ENCODE measurements at places on chromosomes 2 and 18. TPM values are rescaled to one million over a fixed set of nuclear protein-coding genes. Genes with fewer than 3 reads are reported as not detected.
A peak's percentile ranks its signal among the peaks of the same experiment; 100 is the strongest.

The RESP18 gene
- total RNA-seq: not detected

DNA sequence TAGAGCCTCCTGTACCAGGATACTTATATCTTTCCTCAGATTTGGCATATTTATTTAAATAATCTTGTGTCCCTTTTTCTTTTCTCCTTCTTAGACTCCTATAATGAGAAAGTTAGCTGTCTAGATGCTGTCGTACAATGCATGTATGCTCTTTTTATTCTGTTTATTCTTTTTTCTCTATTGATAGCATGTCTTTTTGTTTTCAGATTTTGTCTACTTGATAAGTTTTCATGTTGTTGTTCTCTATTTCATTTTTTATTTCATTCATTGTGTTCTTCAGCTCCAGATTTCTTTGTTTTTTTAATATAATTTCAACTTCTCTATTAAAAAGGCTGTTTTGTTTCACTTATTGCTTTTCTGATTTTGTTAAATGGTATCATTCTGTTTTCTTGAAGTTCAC lies 674.3 kb upstream of the POU3F3 start:
- DNase-seq: no peak

DNA sequence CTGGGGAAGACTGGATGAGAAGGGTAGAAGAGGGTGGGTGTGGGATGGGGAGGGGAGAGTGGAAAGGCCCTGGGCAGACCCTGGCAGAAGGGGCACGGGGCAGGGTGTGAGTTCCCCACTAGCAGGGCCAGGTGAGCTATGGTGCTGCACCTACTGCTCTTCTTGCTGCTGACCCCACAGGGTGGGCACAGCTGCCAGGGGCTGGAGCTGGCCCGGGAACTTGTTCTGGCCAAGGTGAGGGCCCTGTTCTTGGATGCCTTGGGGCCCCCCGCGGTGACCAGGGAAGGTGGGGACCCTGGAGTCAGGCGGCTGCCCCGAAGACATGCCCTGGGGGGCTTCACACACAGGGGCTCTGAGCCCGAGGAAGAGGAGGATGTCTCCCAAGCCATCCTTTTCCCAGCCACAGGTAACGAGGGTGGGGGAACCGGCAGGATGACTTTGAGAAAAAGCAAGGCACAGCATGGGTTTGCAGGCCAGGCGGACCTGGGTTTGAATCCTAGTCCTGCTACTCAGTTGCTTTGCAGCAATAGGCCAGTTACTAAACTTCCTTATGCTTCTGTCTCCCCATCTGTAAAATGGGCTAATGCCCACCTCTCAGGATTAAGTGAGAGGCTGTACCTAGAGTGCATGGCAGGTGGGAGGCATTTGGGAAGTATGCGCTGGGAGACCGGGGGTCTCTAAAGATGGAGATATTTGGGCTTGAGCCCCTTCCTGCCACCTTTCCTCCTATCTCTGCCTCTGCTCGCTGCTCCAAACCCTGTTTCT lies at the start of gene INHA:
INHA (plus strand) TSS at position 74 of the 765 bp plus-strand sequence; CDS start at position 139, 65 bp downstream.
- no peak for DNase-seq

DNA sequence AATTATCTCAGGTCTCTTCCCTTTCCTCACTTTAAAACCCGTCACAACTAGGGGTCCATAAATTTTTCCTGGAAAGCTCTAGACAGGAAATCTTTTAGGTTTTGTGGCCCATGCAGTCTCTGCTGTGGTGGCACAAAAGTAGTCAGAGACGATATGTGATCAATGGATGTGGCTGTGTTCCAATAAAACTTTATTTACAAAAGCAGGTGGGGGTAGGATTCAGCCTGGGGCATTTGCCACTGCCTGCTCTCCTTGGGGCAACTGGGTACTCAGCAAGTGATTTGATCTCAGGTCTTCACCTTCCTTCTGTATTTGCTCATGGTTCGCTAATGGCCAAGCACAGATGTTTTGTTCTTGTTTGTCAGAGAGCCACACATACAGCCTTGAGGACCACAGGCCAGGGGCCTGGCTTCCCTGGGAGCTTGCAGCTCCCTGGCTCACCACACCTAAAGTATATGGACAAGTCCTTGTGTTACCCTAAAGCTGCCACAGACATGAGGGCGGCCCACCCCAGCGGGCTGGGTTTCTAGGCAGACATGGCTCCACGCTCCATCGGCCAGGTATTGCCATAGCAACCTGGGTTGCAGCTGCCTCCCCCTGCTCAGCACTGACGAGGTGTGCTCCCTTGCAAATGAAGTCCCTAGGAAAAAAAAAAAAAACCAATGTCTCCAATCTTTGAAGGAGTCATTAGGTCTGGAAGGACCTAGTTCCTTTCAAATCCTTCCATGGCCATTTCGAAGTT lies 89.7 kb upstream of the YWHAQ start:
- DNase-seq: no peak

DNA sequence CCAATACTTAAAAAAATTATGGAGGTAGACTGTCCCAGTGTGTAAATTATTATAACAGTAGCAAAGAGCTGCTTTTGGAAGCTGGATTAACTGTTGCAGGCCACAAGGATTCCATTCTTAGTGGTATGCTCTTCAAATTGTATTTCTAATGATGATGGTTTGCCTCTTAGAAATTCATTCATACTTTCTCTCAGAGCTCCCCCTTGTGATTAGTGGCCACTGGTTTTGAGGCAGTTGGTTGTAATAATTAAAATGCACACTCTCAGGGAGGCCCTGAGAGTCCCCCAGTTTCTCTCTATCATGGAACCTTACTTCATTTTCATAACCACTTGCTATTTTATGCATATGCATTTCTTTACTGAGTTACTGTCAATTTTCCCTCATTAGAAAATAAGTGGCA lies 122.5 kb downstream of the PLA2R1 start:
- peak; percentile 50 for DNase-seq

DNA sequence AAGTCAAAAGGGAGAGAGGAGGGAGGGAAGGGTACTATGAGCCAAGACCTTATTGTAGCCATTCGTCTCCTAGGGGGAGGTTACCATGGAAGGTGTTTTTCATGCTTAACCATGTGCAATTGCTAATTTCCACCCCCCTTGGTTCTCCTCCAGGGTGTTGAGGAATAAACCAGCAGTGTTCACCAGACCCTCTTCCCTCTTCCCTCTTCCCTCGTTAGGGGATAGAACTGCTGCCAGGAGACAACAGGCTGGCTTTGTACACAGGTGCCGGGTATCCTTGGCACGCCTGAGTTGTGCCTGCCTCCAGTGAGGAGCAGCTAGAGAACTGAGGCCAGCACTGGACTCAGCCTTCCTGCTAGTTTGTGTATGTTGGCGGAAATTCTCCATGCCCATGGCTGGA lies 41.1 kb upstream of the ARL5A start:
- no peak for DNase-seq

GRCh38 chr2:143875295-143876233 lies 644.4 kb downstream of the ZEB2 start:
- no peak for DNase-seq

All from lung microvascular endothelial cell (primary cell).